Neural progenitor cell (in vitro differentiated cells): ENCODE measurements at places on chromosomes 13 and 19. TPM values are rescaled to one million over a fixed set of nuclear protein-coding genes. Genes with fewer than 3 reads are reported as not detected.

- DNase-seq: no peak
Observed at GRCh38 chr19:38830039-38830733, 1.4 kb downstream of the ECH1 start.

- no peak for DNase-seq
Observed at GRCh38 chr19:17807731-17808316, 12.9 kb downstream of the B3GNT3 start.

Gene FCER2
- total RNA-seq: not detected in 2 replicates

Gene CLEC17A
- 0.31 TPM in 1 of 2 replicates, not detected in the other for total RNA-seq

Gene CACNA1A
- total RNA-seq: 16.5 and 22.5 TPM in 2 replicates

DNA sequence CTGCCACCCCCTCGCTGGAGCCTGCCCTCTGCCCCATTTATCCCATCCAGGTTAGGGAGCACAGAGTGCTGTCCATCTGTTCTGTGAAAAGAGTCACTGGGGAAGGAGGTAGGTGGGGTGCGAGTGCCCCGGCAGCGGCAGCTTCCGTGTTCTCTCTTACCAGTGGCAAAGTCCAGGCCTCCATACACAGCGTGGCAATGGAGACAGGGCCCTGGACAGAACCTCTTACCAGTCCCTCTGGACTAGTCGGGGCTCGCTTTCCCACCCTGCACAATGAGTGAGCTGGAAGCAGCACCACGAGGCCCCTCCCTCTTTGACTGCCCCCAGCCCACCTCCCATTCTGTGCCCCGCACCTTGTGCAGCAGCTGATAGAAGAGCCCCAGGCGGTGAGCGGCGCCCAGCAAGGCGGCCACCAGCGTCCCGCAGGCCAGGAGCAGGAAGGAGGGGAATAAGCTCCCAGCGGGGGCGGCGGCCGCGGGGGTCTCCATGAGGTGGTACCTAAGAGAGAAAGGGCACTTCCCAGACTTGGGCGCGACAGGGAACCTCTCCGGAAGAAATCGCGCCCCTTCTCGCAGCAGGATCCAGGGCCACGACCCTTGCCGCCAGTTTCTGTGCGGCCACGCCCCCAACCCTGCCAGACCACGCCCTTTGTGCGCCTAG is 17.5 kb downstream of the SYDE1 start:
- DNase-seq: no peak

Gene CCDC169
- 5.0 and 6.3 TPM in 2 replicates for total RNA-seq
